ENCODE measurements at places on chromosomes 7 and 10.

GRCh38 chr10:126597211-126597610, 73.3 kb downstream of the C10orf90 start:
- no peak for DNase-seq

DNA sequence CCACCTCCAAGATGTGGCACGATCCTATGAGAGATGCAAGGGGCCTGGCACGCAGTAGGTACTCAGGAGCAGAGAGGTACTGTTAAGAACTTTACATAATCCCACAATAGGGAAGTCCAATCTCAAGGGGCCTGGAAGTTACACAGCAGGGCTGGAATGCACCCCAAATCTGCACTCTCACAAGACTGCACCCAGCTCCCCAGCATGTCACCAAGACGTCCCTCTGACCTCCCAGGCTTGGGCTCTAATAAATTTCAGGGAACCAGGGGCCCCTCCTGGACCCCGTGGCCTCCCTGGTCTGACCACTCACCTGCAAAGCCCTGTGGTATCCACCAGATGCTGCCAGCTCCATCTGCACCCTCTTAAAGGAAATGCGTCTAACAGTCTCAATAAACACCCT, 94.9 kb downstream of the OAT start:
- no peak for DNase-seq

- no peak for DNase-seq
Observed at GRCh38 chr10:58930500-58930899, 245.9 kb upstream of the PHYHIPL start.

- DNase-seq = peak; percentile 71
Observed at GRCh38 chr7:55964261-55965099, at the start of gene NIPSNAP2. NIPSNAP2 (plus strand) TSS chr7:55964585; CDS start chr7:55964610, 25 bp downstream.

DNA sequence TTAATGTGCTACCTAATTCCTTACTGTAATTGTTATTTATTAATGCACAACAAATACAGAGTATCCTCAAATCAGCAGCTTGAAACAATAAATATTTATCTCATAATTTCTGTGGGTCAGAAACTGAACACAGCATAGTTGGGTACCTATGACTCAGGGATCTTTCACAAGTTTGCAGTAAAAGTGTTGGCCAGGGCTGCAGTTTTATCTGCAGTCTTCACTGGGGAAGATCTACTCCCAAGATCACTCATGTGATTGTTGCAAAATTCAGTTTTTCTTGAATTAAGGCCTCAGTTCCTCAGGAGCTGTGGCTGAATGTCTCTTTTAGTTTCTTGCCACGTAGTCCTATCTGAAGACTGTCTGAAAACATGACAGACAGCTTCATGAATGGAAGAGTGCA, 237.8 kb downstream of the ZWINT start:
- DNase-seq = no peak

- no peak for DNase-seq
Observed at GRCh38 chr7:100626055-100626454, 13.7 kb downstream of the MOSPD3 start.

GRCh38 chr7:29254591-29254990, 60.0 kb downstream of the CHN2 start:
- DNase-seq = no peak

DNA sequence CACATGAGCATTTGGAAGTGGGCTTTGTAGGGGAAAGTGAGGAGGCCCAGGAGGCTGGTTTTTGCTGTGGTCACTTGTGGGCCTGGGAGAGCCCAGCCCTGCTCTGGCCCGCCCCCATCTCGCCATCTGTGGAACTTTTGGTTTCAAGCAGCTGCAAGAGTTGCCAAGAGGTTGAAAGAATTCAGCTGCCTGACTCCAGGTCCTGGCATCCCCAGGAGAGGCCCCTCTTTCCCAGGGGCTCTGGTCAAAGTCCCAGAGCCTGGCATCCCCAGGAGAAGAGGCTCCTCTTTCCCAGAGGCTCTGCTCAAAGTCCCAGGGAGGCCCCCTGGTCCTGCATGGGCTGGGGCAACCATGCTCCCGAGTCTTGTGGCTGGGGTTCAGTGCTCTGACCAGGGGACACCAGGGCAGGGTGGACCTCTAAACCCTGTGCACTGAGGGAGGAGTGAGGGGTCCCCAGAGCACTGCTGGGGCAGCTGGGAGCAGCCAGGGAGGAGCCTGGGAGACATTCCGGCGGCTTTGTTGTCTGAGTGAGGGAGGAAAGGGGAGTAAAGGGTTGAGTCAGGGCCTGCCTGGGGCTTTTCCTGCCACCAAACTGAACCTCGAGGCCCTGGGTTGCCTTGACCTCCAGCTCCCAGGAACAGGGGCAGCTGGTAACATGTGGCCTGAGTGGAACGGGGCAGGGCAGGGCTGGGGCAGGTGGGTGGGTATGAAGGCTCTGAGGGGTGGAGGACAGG, 27.7 kb upstream of the CSGALNACT2 start:
- no peak for DNase-seq

DNA sequence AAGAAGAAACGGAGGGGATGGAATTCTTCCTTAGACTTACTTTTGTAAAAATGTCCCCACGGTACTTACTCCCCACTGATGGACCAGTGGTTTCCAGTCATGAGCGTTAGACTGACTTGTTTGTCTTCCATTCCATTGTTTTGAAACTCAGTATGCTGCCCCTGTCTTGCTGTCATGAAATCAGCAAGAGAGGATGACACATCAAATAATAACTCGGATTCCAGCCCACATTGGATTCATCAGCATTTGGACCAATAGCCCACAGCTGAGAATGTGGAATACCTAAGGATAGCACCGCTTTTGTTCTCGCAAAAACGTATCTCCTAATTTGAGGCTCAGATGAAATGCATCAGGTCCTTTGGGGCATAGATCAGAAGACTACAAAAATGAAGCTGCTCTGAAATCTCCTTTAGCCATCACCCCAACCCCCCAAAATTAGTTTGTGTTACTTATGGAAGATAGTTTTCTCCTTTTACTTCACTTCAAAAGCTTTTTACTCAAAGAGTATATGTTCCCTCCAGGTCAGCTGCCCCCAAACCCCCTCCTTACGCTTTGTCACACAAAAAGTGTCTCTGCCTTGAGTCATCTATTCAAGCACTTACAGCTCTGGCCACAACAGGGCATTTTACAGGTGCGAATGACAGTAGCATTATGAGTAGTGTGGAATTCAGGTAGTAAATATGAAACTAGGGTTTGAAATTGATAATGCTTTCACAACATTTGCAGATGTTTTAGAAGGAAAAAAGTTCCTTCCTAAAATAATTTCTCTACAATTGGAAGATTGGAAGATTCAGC, 158.7 kb upstream of the LANCL2 start:
- DNase-seq = no peak

- DNase-seq = no peak
Observed at GRCh38 chr7:108136191-108136688, 6.1 kb upstream of the LAMB4 start.

DNA sequence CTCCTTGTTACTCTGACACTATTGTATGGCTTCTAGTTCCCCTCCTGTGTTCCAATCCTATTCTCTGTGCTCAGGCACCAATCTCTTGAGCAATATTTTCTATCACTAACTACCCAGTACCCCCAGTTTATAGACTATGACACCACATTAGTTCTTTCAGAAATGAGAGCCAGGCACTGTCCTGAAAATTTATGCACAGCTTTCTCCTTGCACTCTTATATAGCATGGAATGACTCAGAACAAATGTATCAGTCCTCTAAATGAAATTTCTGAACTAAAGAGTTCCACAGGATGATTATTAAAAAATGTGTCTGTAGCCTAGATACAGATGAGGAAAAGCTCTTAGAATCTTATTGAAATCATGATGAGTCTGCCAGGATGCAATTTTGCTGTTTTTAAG, 489.9 kb downstream of the XPNPEP1 start:
- no peak for DNase-seq

All from activated CD4-positive, alpha-beta T cell treated with anti-CD3 and anti-CD28 coated beads for 48 hours (primary cell).